Renal pelvis (tissue), 12 donors: ENCODE measurements at places on chromosomes 7 and 10. TPM values are rescaled to one million over a fixed set of nuclear protein-coding genes. Genes with fewer than 3 reads are reported as not detected.

- DNase-seq: no peak
Measured at GRCh38 chr7:71694665-71695064, 562.7 kb downstream of the GALNT17 start.

Gene KCP
- polyA plus RNA-seq: 32.4 TPM

Gene TMEM106B
- polyA plus RNA-seq: 95.9 TPM

Gene GIMAP6
- 14.3 TPM for polyA plus RNA-seq

Gene INMT
- 1.3 TPM for polyA plus RNA-seq

Gene THSD7A
- polyA plus RNA-seq: 82.9 TPM

GRCh38 chr10:124604214-124605000 is 139.8 kb downstream of the FAM53B start:
- DNase-seq: no peak
